COLO829 (cell line): ENCODE measurements at places on chromosomes 11 and 22.

- no peak for DNase-seq
These were observed 242.6 kb upstream of the FAT3 start for GRCh38 chr11:91981995-91982394.

- no peak for DNase-seq
These were observed 9.4 kb downstream of the DPP3 start for GRCh38 chr11:66489636-66490035.

DNA sequence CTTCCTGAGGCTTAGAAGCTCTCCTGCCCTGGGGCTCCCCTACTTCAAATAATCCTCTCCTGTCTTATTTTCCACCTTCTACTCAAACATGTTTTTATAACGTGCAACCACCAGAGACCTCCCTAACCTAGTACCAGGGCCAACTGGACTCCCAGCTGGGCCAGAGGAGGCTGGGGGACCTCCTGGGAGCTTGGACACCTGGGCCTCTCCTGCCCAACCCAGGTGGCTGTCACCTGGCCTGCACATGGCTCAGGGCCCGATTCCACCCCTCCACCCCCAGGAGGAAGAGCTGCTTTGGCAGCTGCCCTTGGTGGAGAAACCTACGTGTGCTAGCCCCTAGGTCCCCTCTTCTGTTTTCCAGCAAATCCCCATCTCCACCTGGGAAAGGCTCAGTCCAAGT lies 105.2 kb downstream of the ABTB2 start:
- no peak for DNase-seq

GRCh38 chr11:65317025-65317786 lies 2.5 kb downstream of the CDC42EP2 start:
- no peak for DNase-seq

- no peak for DNase-seq
These were observed 670.0 kb upstream of the KIRREL3 start for GRCh38 chr11:127670374-127671119.

- DNase-seq: no peak
These were observed 24.5 kb downstream of the RPUSD4 start for GRCh38 chr11:126186708-126187529.

GRCh38 chr22:24184057-24184798 lies 2.9 kb downstream of the SUSD2 start:
- no peak for DNase-seq

GRCh38 chr11:20037396-20038153 lies 122.7 kb downstream of the DBX1 start:
- DNase-seq: no peak

DNA sequence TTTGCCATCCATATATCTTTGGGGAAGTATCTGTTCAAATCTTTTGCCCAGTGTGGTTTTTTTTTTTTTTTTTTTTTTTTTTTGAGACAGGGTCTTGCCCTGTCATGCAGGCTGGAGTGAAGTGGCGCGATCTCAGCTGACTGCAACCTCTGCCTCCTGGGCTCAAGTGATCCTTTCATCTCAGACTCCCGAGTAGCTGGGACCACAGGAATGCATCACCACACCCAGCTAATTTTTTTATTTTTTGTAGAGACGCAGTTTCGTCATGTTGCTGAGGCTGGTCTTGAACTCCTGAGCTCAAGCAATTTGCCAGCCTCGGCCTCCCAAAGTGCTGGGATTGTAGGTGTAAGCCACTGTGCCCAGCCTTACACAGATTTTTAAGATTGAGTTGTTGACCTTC lies 4.8 kb upstream of the FAM118A start:
- DNase-seq: no peak

DNA sequence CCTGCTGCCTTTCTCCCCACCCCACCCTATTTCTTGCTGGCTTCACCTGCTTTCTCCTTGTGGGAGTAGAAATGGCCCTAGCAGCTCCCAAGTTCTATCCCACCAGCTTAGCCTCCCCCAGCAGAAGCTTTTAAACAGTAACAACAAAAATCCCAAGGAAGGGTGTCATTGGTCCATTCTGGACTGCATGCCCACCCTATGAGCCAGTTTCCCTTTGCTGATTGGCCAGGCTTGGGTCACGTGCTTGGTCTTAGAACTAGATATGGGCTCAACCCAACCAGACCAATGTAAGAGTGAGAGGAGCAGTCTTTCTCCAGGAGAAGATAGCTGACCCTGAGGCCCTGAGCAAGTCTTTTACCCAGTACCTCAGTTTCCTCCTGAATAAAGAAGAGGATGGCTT lies 2.3 kb downstream of the MTFP1 start:
- no peak for DNase-seq

DNA sequence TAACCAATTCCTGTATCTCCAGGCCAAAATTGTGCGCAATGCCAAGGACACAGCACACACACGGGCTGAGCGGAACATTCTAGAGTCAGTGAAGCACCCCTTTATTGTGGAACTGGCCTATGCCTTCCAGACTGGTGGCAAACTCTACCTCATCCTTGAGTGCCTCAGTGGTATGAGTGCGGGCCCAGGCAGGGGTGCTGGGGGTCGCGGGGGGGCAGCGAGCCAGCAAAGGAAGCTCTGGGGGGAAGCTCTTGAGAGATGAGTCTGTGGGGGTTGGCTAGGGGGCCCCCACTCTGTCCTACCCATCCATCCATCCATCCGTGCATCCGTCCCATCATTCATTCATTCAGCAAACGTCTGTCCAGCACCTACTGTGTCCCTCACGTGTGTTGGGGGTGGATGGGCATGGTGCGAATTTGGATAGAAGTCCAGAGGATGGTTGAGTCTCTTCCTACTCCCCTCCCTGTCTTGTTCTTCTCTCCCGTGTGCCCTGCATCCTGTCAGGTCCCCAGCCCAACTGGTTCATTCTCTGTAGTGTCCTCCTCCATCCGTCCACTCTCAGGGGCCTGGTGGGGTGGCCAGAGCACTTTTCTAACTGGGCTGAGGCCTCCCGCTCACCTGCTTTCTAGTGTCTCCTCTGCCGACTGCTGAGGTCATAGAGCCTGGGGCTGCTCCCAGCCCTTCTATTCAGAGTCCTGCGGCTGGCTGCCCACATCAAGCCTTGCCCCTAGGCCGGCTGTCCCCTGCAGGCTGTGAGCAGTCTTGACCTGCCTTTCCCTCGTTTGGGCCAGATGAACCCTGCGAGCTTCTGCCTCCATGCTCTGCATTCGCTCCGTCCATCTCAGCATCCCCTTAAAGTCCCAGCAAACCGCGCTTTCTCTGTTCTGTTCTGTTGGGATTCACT lies 3.3 kb downstream of the RPS6KB2 start:
- DNase-seq: no peak

DNA sequence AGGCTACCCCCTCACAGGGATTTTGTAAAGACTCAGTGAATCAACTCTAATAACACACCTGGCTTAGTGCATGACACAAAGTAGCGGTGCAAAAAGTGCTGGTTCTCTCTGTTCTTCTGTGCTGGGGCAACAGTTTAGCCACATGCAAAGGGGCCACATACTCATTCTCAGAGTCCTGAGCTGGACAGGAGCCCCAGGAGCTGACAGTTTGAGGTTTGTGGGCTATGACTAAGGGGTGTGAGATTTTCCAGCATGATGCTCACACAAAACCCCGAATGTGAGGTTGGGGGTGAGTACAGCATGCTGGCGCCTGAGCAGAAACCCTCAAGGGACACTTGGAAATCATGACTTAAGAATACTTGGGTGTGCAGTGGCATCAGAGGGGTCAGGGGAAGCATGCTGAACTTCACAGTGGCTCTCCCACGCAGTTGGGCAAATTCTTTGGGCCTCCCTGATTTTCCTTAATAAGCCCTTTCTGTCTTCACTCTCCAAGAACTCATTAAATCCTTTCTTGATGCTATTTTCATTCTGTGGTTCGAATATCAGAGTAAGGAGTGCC lies 31.0 kb downstream of the TMPRSS5 start:
- no peak for DNase-seq

DNA sequence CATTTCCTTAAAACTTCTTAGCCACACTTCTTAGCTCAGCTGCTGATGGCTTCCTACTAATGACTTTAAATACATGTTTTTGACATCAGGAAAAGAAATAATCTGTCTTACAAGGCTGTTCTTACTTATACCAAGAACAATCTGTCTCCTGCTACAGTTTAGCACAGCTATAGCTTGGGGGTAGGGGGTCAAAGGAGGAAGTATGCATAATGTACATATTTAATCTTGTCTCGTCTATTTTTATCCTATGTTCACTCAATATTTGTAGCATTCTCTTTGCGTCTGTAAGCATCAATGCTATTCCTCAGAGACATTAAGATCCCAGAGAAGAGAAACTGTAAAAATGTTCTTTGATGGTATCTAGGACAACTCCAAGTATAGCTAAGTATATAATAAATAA lies 96.0 kb downstream of the KIRREL3 start:
- DNase-seq: no peak

- DNase-seq: no peak
These were observed 66.2 kb downstream of the DHCR7 start for GRCh38 chr11:71381781-71382505.

- DNase-seq: peak; percentile 9
These were observed 311.8 kb downstream of the SBF2 start for GRCh38 chr11:9982127-9982795.

DNA sequence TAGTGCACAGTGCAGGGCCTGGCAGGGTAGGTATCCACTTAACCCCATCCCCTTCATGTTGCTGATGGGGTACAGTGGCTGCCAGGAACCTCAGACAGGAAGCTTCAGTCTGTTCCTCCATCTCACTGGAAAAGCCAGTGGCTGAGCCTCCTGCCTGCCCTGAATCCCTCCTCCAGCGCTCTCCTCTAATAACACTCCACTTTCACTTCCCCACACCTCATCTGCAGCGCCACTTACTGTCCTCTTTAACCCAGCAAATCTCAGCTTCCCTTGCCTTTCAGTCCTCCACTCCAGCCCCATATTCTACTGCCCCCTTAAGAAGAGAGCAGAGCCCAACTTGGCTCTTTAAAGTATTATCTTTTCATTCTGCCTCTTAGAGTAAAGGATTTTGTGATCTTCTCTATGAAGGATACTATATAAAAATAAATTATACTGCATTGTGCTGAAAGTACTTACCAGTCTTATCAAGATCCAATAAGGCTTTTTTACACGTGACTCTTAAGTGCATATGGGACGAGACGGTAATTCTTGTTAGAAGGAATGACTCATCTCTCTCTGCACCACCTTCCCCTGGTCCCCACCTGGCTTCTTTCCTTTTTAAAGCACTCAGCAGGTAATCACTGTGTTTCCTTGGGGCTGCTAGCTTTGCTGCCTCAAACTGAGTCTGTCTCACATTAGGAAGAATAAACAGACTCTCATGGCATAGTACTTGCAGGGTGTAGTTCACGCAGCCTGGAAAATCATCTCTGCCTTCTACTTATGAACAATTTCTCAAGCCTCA lies 238.0 kb upstream of the NARS2 start:
- no peak for DNase-seq

GRCh38 chr22:46379066-46379930 lies 43.8 kb downstream of the TRMU start:
- DNase-seq: no peak

DNA sequence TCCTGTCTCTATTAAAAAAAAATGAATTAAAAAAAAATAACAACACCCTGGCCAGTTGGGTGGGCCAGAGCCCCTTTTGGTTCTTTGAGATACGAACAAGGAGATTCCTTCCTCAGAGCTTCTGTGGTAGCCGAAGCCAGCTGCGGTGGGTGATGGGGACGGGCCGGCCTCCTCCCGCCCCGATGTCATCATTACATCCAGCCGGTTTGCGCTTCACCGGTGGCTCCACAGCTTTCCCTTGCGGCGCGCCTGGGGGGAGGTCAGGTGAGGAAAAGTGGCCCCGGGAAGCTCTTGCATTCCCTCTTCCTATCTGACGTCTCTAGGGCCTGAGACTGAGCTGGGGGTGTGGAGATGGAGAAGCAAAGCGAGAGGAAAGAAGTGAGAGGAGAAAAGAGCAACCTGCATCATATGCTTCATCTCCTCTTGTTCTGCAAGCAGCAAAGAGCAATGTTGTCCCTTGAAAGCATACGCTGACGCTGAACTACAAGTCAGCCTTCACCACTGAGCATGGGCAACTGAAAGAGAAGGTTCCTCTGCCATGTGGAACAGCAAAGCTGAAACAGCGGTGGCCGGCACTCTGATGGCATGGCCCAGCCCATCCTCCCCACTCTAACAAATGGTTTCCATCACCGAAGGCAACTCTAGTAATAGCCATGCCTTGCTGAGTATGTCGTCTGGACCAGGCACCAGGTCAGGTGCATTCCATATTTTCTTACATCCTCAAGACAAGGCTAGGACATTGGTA lies 6.0 kb downstream of the ADAMTS8 start:
- DNase-seq: no peak

- no peak for DNase-seq
These were observed 8.6 kb upstream of the RELT start for GRCh38 chr11:73367482-73368024.

GRCh38 chr11:68844801-68845200 lies 3.1 kb upstream of the CPT1A start:
- no peak for DNase-seq

DNA sequence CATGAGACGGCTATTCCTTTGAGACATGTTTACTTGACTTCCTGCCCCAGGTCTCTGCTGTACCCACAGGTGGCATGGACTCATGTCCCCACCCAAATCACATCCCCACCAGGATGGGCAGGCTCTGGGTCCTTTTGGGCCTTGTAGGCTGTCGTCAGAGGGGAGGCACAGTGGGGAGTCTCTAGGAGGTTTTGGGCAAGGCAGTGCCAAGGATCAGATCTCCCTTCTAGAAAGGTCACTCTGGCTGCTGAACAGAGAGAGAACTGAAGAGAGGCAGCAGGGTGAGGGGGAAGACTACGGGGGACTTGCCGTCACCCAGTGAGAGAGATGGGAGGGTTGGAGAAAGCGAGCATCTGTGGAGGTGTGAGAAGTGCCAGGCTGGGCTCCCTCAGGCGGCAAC lies 4.6 kb upstream of the KCNQ1OT1 start:
- DNase-seq: no peak

DNA sequence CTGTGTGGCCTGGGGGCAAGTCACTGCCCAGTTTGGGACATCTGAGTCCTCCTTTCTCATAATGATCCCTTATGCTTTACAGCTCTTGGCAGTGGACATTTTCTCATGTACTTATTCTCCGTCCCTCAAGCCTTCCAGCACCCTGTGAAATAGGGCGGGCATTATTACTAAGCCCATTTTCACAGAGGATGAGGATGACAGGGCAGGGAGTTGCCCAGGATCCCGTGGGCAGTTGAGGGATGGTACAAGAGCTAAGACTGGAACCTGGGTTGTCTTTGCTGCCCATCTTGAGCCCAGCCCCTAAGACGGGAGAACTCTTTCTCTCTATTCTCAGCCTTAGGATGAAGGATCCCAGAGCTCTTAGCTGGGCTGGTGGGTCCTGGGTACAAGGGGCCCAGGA lies 11.2 kb downstream of the CD82 start:
- DNase-seq: no peak

DNA sequence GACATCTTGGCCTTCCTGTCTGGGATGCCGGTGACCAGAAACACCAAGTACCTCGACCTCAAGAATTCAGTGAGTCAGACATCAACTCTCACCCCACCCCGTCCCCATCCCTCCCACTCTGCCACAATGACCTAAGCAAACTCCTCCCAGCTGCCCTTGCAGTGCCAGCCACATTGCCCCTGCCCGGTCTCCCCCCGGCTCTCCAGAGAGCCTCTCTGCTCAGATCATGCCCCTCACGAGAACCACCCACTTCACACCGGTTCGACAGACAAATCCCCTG lies 23.6 kb upstream of the MYRF start:
- no peak for DNase-seq

GRCh38 chr11:123483058-123483457 lies 53.0 kb downstream of the GRAMD1B start:
- DNase-seq: no peak

- DNase-seq: no peak
These were observed 66.8 kb downstream of the THAP12 start for GRCh38 chr11:76313913-76314740.
